ENCODE measurements at places on chromosomes 4 and X. TPM values are rescaled to one million over a fixed set of nuclear protein-coding genes. Genes with fewer than 3 reads are reported as not detected.
A peak's percentile ranks its signal among the peaks of the same experiment; 100 is the strongest.

DNA sequence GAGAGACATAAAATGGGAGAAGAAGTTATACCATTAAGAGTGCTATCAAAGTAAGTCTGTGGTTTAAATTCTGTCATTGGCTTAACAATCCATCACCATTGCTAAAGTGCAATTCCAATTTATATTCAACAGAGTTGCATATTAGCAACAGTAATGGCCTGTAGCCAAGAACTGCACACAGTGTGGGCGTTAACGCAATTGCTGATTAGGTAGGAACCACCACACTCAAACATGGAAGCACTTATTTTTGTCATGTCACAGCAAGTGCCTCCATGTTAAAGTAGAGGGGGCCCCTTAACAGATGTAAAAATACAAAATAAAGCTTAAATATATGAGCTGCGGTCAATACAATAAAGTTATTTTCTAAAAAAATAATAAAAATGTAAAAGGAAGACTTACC lies 10.8 kb downstream of the LARP7 start:
- no peak overlapping the region for H3K27ac ChIP-seq
- H3K4me3 ChIP-seq: no peak overlapping the region
- no peak for DNase-seq
- H3K36me3 ChIP-seq: peaks cover 47% of the 10 kb centered on the region
- H3K4me1 ChIP-seq: no peaks in the 10 kb centered on the region

Gene IL15
- total RNA-seq: 2.1 TPM

DNA sequence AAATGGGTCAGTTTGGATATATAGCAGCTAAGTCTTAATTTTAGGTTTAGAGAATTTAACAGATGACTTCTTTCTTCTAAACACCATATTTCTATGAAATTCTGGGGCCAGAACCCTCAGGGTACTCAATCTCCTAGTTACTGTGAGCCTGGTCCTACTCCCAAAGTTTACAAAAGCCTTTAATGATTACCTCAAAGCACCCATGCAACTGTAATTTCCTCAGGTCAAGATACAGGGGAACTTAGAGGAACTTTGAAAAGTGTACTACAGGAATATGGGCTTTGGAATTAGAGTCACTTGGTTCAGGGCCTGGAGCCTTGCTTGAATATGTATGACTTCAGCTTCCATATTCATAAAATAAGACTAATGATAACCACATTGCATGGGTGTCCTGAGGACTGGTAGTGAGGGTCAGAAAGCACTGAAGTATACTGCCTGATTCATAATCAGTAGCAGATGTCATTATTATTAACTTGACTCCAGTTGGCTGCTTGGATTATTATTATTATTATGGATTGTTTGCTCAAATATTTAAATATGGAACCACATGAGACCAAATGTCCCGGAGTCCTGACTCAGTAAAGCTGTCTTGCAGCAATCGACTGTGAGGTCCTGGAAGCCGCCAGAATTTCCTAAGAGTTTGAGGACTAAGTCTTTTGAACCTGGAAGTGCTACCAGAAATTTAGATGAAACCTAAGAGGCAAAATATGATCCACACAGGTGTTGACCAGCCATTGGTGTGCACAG lies 2.0 kb upstream of the ADH7 start:
- H3K4me3 ChIP-seq: no peak overlapping the region
- peak overlapping the region; percentile 61 for H3K27ac ChIP-seq
- H3K4me1 ChIP-seq: no peaks in the 10 kb centered on the region
- no peak for DNase-seq
- H3K27me3 ChIP-seq: no peaks in the 10 kb centered on the region

Gene SSX3
- total RNA-seq: not detected

Gene UGT2A3
- total RNA-seq: not detected

DNA sequence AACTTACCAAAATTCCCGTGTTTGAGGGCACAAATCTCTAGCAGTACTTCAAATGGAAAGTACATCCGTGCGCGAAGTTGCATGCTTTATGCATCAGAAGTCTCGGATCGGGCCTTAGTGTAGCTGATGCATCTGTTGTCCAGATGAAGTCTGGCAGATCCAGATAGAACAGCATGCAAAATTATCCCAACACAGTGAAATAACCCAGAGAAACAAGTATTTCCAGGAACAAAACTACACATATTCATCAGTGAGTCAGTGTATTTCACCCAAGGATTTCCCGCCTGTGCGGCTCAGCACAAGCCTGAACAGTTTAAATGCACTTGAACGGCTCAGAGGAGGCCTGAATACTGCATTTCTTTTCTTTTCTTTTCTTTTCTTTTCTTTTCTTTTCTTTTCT lies 27.4 kb upstream of the CLDN24 start:
- H3K36me3 ChIP-seq: no peaks in the 10 kb centered on the region
- no peak overlapping the region for H3K4me3 ChIP-seq
- no peaks in the 10 kb centered on the region for H3K4me1 ChIP-seq
